Stimulated activated naive CD4-positive, alpha-beta T cell (primary cell): ENCODE measurements at places on chromosomes 7 and 10.

GRCh38 chr7:73605601-73606220 is 18.6 kb downstream of the MLXIPL start:
- no peak for DNase-seq

- DNase-seq, result no peak
These were observed 169.3 kb upstream of the LRRN3 start for GRCh38 chr7:110921595-110922151.

GRCh38 chr10:17290226-17290625 is 62.2 kb downstream of the VIM start:
- DNase-seq, result no peak

DNA sequence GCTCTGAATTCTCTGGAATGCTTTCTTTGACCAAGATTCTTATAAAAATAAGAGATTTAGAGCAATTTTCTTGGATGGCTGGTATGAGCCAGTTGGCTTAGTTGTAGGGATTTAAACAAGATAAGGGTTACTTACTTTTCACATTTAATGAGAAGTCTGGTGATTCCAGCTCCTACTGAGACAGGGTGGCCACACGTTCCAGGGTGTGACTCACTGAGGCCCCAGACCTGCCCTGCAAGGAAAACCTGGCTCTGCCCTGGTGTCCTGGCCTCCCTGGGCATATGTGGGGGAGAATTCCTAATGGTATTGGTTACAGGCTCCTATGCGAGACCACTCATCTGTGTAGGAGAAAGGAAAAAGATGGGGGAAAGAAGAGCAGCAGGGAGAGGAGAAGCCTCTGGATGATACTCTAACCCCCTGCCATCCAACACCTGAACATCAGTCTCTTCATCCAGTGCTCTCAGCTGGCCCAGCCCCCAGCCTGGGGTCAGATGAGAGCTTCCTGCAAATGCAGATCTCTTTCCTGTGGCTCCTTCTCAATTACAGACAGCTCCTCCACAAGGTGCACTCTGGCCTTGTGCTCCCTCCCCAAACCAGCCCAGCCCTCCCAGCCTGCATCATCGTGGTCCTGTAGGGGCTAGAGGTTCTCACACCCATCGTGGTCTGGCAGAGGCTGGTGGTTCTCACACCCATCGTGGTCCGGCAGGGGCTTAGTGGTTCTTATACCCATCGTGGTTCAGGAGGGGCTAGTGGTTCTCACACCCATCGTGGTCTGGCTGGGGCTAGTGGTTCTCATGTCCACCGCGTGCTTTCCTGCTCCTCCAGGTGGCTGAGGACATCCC is 139.9 kb downstream of the EGFR start:
- no peak for DNase-seq
